ENCODE measurements at places on chromosomes 5 and 9.

DNA sequence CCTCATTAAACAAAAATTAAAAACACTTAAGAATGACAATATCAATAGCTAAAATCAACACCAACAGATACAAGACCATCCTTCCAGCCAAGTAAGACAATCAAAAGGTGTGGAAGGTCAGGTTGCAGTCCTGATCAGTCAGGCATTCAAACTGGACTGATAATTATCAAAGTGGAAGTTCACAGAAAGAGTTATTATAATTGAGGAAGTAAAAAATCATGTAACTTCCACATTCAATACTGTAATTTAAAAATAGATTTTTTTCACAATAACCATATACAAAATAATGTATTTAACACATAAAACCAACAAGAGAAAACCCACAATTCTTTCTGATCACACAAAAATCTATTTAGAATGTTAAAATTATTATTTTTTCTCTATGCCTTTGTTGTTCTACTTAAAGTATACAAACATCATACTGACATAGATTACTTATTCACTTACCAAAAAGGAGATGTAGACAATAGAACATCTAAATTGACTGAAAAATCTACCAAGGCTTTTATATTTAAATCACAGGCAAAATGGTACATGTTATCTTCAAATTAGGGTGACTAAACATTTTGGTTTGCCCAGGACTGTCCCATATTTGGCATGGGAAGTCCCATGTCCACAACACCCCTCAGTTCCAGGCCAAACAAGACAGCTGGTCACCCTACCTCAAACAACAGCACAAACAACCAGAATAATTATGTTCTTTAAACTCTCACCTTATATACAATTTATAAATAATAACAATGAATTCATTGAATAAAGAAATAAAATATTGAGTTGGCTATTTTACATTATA lies 142.5 kb upstream of the SLC24A2 start:
- no peak for DNase-seq

DNA sequence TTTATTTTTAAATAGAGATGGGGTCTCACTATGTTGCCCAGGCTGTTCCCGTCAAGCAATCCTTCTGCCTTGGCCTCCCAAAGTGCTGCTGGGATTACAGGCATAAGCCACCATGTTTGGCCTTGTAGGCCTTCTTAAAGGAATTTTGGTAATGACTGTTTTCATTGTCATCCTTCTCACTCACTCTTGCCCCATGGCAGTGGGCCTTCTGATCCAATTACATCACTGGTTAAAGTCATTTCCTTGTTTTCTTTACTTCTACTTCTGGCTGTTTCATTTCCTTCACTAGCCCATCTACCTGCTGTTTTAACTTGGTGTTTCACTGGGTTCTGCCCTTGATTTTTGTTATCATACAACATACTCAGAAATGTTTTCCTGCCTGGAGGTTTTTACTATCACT lies 20.1 kb upstream of the NIM1K start:
- no peak for DNase-seq

DNA sequence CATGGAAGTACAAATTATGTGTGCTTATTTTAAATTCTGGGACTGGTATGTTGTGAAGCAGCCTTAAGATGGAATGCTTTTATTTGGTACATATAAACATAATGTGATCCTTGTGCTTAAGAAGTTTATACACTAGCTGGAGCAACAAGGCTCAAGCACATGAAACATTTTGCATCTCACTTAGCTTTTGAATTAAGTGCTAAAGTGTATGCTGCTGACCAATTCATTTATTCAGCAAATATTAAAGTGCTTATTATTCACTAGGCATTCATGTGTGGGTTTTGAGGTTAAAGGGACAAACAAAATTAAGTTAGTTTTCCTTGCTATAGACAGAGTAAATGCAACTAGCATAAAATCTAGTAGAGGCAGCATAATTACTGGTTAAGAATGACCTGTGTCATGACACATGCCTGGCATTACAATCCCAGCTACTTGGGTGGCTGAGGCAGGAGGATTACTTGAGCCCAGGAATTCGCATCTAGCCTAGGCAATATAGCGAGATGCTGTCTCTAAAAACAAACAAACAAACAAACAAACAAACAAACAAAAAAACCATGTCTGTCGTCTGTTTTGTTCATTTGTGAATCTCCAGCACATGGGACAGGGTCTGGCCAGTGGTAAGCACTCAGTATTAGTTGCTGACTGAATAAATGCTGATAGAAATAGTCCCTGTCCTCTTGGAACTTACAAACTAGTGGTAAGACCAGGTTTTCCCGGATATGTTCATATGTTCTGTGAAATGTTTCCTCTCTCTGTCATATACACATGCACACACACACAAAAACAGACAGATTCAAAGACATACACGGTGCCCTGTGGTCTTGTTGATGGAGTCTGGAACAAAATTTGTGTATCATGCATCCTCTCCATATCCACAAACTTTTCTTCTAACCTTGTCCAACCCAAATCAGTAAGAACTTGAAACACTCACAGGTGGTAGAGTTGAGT lies 41.9 kb upstream of the TNFAIP8 start:
- no peak for DNase-seq

GRCh38 chr5:158701406-158702177 lies 398.1 kb downstream of the EBF1 start:
- DNase-seq = no peak

GRCh38 chr9:135103001-135103446 lies 15.6 kb downstream of the OLFM1 start:
- no peak for DNase-seq

- DNase-seq = no peak
Observed at GRCh38 chr9:112624711-112625707, 92.9 kb downstream of the INIP start.

- no peak for DNase-seq
Observed at GRCh38 chr5:171483551-171484135, 64.2 kb downstream of the FGF18 start.

GRCh38 chr5:175728885-175729828 lies 71.3 kb downstream of the HRH2 start:
- DNase-seq = no peak

GRCh38 chr5:165630261-165630778 lies 2124.9 kb downstream of the MAT2B start:
- peak; percentile 91 for DNase-seq

DNA sequence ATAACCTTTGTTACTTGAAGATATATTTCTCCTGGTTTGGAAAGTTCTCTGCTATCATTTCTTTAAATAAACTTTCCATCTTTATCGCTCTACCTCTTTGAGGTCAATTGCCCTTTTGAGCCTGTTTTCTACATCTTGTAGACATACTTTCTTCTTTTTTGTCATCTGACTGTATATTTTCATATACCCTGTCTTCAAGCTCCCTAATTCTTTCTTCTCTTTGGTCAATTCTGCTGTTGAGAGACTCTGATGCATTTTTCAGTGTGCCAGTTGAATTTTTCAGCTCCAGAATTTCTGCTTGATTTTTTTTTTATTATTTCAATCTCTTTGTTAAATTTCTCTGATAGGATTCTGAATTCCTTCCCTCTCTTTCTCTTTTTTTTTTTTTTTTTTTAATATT lies 511.2 kb upstream of the GRAMD2B start:
- DNase-seq = no peak

DNA sequence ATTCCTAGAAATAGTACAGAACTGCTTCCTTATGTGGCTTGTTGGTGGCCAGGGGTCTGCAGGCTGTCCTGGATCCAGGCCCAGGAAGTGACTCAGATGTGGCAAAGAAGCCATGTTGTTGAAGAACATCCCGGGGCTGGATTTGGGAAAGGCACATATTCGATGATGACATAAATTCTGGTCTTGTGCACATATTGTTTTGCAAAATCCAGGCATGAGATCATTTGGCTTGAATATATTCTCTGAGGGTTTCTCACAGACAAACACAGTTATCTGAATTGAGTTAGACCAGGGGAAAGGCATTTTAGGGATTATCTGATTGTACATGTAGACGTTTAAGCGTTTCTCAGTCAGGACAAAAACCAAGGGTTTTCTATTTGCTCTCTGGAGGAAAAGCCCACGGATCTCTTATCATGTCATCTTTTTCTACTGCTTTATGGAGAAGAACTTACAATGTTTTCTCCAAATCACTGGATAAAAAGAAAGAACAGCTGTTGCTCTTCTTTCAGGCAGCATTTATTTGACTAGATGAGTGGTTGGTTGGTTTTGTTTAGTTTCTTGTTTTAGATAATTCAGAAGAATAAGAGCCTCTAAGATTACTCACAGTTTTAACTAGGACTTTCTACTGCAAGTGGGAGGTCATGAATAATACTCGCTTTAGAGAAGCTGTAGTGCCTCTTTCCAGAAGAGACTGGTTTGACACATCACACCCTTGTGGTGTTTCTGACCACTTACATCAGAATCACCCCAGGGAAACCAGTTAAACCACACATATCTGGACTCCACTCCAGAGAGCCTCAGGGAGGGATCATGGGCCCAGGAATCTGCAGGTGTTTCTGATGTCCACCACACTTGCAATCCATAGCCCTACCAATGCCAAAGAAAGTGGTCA lies 29.5 kb upstream of the LHFPL2 start:
- DNase-seq = no peak

GRCh38 chr5:119896826-119897536 lies 267.6 kb downstream of the FAM170A start:
- peak; percentile 54 for DNase-seq

GRCh38 chr5:108505608-108506007 lies 123.7 kb upstream of the FBXL17 start:
- DNase-seq = no peak

- DNase-seq = no peak
Observed at GRCh38 chr5:142156839-142157463, 48.4 kb downstream of the NDFIP1 start.

GRCh38 chr9:71756753-71757152 lies 11.6 kb downstream of the CEMIP2 start:
- DNase-seq = peak; percentile 92

DNA sequence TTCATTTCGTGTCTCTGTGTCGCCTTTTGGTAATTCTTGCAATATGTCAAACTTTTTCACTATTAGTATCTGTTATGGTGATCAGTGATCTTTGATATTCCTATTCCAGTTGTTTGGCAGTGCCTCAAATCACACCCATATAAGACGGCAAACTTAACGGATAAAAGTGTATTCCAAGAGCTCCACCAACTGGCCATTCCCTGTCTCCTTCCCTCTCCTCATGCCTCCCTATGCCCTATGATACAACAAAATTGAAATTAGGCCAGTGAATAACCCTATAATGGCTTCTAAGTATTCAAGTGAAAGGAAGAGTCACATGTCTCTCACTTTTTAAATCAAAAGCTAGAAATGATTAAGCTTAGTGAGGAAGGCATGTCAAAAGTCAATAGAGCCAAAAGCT lies 74.8 kb downstream of the CDK5RAP2 start:
- no peak for DNase-seq

DNA sequence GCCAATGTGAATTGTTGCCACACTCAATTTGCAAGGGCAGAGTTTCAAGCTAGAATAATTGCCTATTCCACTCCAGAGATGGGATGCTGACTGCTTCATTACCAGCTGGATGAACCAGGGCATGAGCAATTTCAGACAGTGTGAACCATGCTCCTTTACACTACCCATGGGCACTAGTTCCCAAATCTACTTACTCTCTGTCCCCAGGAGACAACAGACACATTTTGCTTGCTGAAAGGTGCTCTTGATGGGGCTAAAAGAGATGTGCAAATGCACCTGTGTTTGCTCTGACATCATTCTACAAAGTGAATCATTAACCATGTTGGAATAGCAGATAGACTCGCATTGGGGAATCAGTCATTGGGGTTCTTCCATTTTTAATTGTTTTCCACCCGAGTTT lies 522.3 kb upstream of the NUDT12 start:
- DNase-seq = no peak

DNA sequence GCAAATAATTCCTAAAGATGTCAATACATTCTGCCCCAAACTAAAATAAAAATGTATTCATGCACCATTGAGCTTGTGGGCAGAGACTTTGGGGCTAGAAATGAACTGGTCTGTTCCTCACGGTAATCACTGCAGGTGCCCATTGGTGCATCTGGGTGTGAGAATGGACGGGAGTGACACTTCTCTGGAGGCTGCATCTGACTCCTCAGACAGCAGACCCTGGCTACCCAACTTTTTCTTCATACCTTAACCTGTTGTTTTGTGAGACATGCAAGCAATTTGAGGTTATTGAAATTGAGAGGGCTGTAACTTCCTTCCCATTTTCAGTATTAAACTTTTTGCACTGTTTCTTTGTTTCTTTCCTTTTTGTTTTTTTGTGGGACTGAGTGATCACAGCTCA lies 333.4 kb downstream of the ICE1 start:
- DNase-seq = no peak

DNA sequence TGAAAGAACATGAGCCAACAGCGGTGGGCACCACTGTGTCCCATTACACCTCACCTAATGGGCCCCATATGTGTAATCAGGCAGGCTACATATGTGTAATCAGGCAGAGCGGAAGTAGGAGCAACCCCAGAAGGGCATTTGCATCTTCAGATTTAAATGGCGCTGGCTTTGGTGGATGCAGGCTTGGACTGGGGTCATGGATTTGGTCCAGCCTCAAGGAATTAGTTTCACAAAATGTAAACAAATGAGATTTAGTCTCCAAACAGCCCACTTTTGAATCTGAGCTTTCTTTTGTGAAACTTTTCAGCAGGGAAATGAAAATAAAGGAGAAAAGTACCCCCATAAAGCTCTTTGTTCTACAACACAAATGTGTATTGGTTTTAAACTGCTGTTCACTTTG lies 161.3 kb downstream of the LPAR1 start:
- DNase-seq = no peak

DNA sequence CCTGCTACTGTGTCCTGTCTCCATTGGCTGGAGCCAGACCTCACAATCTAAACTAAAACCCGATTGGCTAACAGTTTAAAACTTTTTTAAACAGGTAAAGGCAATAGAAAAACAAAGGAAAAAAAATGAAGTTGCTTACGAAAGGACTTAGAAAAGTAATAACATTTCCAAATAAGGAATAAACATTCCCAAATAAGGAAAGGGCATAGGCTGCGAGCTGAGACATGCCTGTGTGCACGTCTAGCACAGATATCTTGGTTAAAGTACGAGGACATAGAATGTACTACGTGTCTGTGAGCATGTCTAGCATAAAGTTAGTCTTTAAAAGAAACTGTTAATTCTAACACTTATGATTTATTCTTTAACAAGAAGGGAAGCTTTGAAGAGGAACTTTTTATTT lies 15.3 kb upstream of the FAM120A start:
- DNase-seq = no peak

DNA sequence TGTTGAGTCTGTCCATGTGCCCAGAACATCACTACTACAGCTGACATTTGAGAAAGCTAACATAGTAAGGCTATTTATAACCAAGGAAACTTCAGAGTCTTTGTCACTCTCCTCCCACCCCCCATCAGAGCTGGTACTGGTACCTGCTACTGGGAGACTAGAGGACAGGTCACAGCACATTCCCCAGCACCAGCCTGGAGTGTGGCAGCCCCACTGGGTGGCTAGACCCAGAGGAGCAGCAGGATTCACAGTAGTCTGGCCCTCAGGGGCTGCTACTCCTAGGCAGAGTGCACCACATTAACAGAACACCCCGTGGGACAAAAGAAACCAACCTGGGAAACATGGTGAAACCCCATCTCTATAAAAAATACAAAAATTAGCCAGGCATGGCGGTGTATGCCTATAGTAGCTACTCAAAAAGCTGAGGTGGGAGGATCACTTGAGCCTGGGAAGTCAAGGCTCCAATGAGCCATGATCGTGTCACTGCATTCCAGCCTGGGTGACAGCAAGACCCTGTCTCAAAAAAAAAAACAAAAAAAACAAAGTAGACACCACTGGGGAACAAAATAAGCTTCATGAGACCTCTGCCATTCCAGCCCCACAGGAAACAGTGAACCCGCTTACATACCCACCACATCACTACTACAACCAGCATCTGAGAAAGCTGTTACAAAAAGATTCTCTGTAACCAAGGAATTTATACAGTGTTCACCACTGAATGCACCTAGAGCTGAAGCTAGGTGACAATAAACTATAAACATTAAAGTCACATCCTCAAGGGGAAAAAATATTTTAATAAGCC lies 26.3 kb upstream of the PTGER4 start:
- DNase-seq = no peak

Measured in HAP-1 (cell line).